A549 (cell line): ENCODE measurements at places on chromosomes 13 and 19. TPM values are rescaled to one million over a fixed set of nuclear protein-coding genes. Genes with fewer than 3 reads are reported as not detected.

The BCAM gene
- 77.5 to 102 TPM (median 88.1 TPM) in 3 replicates for polyA plus RNA-seq

The CYP2S1 gene
- 25.2 to 28.1 TPM (median 26.6 TPM) in 3 replicates for polyA plus RNA-seq

The SULT2B1 gene
- 30.1 to 36.5 TPM (median 34.3 TPM) in 3 replicates for polyA plus RNA-seq

DNA sequence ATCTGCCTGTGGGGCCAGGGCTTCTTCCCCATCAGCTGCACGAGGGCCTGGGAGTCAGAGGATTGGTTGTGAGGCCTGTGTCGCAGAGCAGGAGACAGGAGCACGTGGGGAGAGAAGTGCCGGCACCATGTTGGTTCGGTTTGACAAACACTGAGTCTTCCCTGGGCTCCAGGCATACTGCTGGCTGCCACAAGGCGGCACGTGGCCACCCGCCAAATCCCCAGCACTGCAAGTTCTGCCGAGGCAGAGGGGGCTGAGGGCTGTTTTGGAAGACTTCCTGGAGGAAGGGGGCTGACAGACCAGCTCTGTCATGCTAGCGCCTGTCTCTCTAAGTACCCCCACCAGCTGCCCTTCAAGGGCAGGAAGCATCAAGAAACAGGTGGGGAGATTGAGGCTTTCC, 9.5 kb downstream of the SHANK1 start:
- DNase-seq = peak; percentile 57

GRCh38 chr19:58042495-58043340, 8.9 kb downstream of the ZSCAN1 start:
- DNase-seq = no peak

The MTMR6 gene
- polyA plus RNA-seq = 8.7 to 9.1 TPM (median 8.8 TPM) in 3 replicates

GRCh38 chr13:25319771-25320170, 18.3 kb downstream of the NUP58 start:
- DNase-seq = no peak

The GSX1 gene
- polyA plus RNA-seq = not detected in 3 replicates

GRCh38 chr13:113544896-113545295, 39.7 kb upstream of the TFDP1 start:
- DNase-seq = no peak

DNA sequence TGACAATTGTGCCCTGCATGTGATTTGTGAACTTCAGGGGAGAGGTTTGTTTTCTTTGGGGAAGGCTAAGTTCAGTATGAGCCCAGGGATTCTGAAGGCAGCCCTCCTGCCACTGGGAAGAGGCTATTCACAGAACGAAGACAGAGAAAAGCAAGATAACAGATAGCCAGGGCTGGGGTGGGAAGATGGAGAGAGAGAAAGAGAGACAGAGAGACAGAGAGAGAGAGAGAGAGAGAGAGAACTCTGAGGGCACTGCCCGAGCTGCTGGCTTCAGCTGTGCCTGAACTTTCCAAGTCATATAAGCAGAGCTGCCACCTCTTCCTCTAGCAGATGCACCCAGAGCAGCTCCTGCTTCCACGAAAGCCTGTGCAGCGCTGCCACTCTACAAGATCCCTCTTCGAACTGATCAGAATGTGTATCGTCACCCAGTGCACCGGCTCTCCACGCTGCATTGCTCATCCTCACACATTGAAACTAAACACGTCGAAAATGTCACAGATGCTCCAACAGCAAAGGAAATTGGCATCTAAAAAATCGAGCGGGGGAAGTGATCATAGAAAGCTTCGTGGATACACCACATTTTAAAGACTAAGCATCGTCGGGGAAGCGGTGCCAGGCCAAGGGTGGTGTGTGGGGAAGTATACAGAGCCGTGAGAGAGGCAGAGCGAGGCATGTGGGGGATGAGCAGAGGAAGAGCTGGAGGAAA, 81.8 kb upstream of the SIAH3 start:
- no peak for DNase-seq

The FAM216B gene
- polyA plus RNA-seq = not detected in 3 replicates

The DOCK6 gene
- 7.5 to 10.4 TPM (median 7.6 TPM) in 3 replicates for polyA plus RNA-seq

The EBI3 gene
- polyA plus RNA-seq = 3.1 to 3.6 TPM (median 3.3 TPM) in 3 replicates

GRCh38 chr13:46170268-46170667, 11.7 kb downstream of the LCP1 start:
- DNase-seq = no peak

GRCh38 chr13:30862707-30863106, 43.4 kb upstream of the MEDAG start:
- DNase-seq = no peak

The ZNF823 gene
- 2.4 to 2.9 TPM (median 2.7 TPM) in 3 replicates for polyA plus RNA-seq

DNA sequence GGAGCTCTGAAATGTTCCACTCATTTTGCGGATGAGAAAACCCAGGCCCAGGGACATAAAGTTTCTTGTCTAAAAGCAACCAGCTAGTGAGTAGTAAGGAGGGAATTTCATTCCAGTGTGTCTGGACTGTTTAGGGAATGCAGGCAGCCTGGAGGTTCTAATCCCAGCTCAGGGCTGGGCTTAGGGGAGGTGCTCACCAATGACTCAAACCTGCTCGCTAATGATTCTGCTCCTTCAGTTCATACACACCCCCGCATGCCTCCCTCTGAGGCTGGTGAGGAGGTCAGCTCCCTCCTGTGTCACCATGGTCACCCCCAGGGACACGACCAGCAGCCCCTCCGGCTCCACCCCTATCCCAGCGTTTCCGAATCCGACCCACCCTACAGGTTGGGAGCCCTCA, 34.6 kb downstream of the CYP4F2 start:
- DNase-seq = no peak

The CYP2F1 gene
- polyA plus RNA-seq = not detected in 3 replicates

GRCh38 chr19:48874303-48875135, 2.3 kb downstream of the PPP1R15A start:
- DNase-seq = peak; percentile 52

DNA sequence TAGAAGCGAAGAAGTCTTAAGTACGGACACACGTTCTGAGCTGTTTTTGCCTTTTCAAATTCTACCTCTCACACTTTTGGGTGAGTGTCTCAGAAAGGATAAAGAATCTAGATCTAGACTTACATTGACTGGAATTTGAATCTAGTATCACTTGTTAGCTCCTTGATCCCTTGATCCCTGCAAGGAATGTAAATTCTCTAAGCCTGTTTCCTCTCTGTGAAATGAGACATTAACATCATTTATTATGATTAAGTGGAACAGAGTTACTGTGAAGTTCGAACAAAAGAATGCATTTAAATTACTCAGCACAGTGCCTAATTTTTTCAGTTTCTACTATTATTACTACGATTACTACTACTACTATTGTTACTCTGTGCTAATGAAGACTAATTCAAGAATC, 86.6 kb upstream of the POSTN start:
- no peak for DNase-seq

- no peak for DNase-seq
Measured at GRCh38 chr19:51751655-51752054, at the start of gene FPR1. TSS of gene FPR1 (minus strand) at chr19:51751878. CDS start at chr19:51746994, 4,884 bp downstream.

The SERPINE3 gene
- 0.09 TPM in 1 of 3 replicates, not detected in the others for polyA plus RNA-seq

DNA sequence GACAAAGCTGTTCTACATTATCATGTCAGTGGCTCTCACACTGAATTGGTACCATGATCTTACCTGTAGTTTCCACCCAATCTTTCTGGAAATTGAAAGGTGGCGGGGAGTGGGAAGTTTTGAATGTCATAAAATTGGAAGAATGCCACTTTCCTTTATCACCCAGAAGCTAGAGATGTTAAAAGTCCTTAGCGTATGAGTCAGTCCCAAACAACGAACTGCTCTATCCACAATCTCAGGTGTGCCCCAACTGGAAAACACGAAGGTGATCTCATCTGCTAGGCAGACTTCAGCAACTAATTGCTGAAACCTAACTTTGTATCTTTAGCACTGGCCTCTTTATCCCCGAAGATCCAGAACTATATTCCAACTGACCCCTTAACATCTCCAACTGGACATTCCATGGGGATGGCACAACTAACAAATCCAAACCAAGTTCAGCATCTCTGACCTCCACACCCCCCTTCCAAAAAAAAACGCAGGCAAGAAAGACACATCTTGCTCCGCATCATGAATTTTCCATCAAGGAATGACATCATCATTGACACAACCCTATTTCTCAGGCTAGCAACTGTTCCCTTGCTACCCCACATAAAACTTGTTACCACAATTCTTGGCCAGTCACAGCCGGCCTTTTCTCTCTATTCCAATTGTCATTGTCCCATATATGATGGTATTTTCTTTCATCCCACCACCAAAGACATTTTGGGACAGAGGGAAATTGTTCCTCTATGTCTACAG, 175.4 kb downstream of the KLF12 start:
- no peak for DNase-seq

- DNase-seq = no peak
Measured at GRCh38 chr13:101875091-101875490, 422.6 kb downstream of the ITGBL1 start.

DNA sequence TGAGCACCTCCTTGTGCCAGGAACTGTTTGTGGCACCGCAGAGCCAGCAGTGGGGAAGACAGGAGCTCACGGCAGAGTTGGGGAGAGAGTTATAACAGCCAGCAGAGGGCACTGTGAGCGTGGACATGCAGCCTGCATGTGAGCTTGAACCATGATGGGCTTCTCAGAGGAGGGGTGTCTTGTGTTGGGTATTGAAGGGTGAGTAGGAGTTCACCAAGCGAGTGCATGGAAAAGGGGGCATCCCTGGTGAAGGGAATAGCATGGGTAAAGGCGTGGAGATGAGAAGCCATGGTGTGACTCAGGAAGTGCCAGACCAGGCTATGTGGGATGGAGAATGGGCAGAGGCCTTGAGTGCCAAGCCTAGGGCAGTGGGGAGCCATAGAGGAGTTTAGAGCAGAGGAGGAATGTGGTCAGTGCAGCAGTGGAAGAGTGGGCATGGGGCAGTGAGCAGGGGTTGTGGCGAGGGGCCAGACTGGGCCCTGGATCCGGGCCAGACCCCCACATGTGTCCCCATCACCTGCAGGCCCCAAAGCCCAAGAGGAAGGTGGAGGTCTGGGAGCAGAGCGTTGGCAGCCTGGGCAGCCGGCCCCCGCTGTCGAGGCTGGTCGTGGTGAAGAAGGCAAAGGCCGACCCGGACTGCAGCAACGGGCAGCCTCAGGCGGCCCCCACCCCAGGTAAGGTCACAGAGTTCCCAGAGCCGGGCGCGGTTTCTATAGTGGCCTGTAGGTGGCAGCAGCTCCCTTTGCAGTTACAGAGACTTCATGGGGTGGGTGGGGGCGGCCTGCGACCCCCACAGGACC, 11.8 kb upstream of the SHD start:
- DNase-seq = peak; percentile 61

DNA sequence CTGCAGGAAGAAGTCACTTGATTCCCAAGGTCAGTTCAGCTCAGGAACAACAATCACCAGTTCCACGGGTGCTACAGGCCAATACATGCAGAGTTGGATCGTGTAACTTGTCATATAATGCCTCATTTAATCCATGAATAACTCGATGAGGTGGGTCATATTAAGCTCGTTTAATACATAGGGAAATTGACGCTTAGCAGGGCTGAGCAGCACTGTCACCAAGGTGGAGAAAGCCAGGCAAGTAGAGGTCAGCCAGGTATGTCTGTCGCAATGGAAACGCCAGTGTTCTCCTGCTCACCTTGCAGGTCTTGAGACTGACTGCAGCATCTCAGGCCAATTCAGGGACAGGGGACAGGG, 52.3 kb downstream of the CCDC70 start:
- DNase-seq = no peak

GRCh38 chr19:30150626-30151025, 208.6 kb downstream of the URI1 start:
- no peak for DNase-seq

GRCh38 chr13:30712536-30713532, 22.5 kb upstream of the ALOX5AP start:
- peak; percentile 20 for DNase-seq

The EXOC3L2 gene
- 0.46 to 0.58 TPM (median 0.50 TPM) in 3 replicates for polyA plus RNA-seq
